GM23338 (cell line): ENCODE measurements at places on chromosomes 6 and 20. TPM values are rescaled to one million over a fixed set of nuclear protein-coding genes. Genes with fewer than 3 reads are reported as not detected.
A peak's percentile ranks its signal among the peaks of the same experiment; 100 is the strongest.

DNA sequence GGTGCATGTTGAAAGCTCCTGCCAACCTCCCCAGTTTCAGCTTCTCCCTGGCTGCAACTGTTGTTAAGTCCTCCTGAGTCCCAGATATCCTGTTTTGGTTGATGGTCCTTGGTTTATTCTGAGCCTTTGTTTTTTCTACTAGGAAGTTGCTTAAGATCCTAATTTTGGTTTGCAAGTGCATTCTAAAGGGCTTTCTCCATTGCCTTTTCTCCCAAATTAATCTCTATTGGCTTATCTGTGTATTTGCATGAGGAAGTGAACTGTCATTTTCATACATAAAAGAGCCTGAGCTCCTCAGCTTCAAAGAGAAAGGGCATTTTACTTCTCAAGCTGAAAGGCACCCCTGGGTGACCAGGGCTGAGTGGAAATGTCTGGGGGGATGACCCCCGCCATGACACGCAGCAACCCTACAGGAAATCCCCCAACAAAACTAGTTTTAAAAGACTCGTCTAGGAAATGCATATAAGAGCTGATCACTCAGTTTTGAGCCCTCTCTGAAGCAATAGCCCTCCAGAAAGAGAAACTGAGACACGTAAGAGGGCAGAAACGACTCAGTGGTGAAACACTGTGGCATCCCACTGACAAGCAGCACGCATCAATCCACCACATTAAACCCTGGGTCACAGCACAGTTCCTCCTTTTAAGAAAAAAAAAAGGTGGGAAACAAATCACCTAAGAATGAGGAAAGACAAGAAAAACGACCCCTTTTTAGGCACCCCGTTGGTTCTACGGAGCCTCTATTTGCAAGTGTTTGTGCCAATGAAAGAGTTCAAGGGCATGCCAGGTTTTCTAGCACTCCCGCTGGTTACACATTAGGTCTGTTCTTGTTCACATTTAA lies 140.9 kb downstream of the THBS2 start:
- DNase-seq, result peak; percentile 17

GRCh38 chr20:35172434-35172806 lies 548 bp downstream of the PROCR start:
- no peak for DNase-seq

DNA sequence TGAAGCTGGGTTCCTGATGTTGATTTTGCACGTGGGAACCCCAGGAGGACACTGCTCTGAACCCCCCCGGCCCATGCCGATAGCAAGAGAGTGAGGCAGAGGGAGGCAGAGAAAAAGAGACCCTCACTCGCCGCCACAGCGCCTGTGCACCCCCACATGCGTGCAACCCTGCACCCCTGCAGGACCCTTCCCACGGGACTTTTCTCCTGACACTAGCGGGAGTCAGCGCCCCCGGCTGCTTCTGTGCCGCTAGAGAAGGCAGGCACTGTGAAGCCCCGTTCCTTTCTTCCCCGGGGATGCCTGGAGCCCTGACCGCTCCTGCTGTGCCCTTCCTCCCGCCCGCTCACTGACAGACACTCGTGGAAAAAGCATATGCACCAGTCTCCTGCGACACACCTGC lies 67.4 kb downstream of the GMPR start:
- no peak for DNase-seq

DNA sequence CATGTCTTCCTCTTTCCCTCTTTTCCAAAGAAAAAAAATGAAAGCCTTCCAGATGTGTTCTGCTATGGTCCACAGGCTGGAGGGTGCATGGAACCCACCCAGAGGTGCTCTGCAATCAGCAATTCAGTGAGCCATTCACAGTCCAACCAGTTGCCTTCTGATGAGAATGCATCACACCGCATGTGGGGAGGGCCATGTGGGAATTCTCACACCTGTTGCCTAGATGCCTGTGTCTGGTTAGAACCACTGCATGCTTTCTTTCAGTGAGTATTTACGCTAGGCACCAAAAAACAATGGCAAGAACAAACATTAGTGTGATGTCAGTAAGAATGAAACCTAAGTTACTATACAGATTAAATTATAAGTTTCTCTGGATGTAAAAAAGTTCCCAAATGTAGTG lies 311.6 kb upstream of the CDYL start:
- DNase-seq, result no peak

DNMT3B gene
- 2,222 and 2,281 TPM in 2 replicates for total RNA-seq

TPX2 gene
- 148 and 159 TPM in 2 replicates for total RNA-seq

GLP1R gene
- total RNA-seq, result 3.6 and 3.7 TPM in 2 replicates
